ENCODE measurements at places on chromosomes 13 and 19.
A peak's percentile ranks its signal among the peaks of the same experiment; 100 is the strongest.

- no peak for DNase-seq
Observed at GRCh38 chr13:101291646-101292515, 124.4 kb downstream of the NALCN start.

DNA sequence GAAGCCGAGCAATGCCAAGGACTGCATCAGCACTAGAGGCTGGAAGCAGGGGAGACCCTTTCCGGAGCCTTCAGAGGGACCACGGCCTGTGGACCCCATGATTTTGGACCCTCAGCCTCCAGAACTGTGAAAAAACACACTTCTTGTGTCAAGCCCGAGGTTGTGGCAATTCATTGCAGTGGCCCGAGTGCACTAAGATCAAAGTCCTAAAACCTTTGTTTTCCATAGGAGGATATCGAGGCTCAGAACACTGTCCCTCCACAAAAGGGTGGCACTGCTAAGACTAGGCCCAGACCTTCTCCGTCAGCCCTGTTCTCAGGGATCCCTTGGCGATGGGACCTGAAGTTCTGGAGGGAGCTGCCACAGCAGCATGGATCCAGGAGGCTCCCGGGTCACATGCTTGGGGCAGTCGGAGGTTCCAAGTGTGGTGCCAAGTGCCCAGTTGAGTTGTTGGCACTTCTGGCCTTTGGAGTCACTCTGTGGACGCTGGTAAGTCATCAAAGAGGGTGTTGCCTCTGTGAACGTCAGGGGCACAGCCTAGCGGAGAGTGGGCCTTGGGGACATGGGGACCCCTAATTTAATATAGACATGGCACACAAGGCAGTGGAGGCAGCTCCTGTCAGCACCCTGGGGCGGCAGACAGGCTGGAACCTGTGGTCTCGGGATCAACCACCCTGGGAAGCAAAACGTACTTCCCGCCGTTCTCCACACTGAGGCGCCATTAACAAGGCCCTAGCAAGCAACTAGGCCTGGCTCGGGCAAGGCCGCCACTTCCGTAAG is 199.2 kb downstream of the COL4A1 start:
- peak; percentile 11 for DNase-seq

GRCh38 chr13:47481536-47481935 is 519.5 kb downstream of the SUCLA2 start:
- peak; percentile 1 for DNase-seq

DNA sequence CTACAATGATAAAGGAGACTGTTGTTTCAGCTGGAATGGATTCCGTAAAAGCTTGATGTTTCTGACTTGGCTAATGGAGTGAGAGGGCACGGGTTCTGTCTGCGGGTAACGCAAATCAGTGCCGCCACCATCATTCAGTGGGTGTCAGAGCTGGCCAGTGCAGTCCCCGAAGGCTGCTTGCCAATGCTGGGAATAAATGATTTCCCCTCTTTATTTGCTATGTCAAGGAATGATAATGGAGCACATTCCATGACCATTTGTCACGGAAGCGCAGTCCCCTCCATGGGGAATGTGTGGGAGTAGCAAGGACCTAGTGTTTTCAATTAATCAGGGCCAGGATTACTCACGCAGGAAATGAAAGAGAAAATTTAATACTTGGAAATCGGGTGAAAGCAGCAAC is 899.3 kb downstream of the UQCRFS1 start:
- no peak for DNase-seq

GRCh38 chr19:29325241-29325975 is 112.5 kb upstream of the UQCRFS1 start:
- no peak for DNase-seq

GRCh38 chr19:12757544-12758274 is 6.1 kb downstream of the BEST2 start:
- DNase-seq = peak; percentile 87

GRCh38 chr13:58300974-58301681 is 669.6 kb downstream of the PCDH17 start:
- peak; percentile 0 for DNase-seq

- no peak for DNase-seq
Observed at GRCh38 chr19:38564981-38565690, 52.6 kb downstream of the MAP4K1 start.

DNA sequence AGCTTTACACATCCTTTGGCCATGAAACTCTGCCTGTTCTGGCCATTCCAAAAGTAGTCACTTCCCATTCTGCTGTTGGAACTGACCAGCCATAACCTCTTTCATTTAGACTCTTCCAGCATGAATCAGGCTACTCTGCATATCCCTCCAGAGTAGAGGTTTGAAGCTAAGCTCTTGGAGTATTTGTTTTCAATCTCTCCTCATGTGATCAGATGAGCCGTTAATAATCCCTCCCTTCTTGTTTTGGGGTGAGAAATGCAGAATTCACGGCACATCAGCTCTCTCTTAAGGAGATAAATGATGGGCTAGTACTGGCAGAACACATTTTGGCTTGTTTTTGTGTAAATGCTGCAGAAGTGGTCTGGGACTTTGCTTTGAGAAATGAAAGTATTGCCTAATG is 519.9 kb downstream of the PCDH17 start:
- DNase-seq = no peak

DNA sequence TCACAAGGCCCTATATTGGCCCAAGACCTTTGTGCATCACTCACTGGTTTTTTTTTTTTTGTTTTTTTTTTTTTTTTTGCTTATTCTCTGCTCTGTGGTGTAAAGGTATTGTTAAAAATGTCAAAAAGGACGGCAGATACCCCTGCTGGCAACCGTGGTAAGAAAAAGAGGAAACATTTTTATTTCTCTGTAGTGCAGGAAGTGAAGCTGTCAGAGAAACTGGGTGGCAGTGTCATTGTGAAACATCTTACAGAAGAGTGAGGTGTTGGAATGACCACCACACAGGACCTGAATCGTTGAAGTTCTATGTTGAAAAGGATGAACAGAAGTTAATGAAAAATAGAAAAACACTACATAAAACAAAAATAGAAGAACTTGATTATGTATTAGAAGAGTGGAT is 346.4 kb downstream of the FGF9 start:
- DNase-seq = no peak

GRCh38 chr13:98420554-98421175 is 156.2 kb downstream of the STK24 start:
- no peak for DNase-seq

GRCh38 chr19:32921624-32922023 is 50.1 kb downstream of the CEP89 start:
- DNase-seq = no peak

DNA sequence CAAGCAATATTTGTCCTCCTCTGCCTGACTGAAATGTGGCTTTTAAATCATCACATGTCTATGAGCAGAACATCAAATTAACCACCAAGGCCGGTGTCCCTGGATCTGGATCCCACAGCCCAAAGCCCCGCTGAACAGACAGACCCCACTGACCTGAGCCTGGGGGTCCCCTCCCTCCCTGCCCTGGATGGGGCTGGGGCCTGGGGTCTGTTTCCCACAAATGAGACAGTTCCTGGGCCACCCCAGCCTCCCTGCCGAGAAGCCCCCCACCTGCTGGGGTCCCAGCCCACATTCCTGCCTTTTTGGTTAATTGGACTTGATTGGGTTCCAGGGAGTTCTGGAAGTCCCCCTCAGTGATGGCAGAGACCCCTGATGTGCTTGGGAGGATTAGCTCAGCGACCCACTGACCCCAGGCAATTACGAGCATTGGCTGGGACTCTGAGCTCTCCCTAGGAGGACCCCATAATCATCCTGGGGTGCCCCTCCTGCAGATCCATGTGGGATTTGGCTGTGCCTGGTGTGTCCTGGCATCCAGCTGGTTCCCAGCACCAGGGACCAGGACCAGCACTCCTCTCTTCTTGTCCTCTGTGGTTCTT is 19.4 kb upstream of the CPAMD8 start:
- no peak for DNase-seq

DNA sequence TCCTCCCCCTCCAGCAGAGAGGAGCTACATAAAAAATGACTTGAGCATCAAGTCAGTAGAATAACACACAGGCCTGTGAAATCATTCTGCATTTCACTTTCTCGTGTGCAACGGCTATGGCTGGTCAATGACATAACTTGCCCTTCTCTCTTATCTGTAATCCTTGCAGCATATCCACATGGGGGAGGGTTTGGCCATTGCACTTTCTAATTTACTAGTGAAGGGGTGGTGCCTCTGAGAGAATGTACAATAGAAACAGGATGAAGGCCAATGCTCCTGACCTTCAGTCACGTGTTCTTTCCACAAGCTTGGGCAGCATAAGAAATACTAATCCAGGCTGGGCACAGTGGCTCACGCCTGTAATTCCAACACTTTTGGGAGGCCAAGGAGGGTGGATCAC is 641.0 kb upstream of the ARGLU1 start:
- DNase-seq = no peak

GRCh38 chr13:36897054-36897616 is 22.9 kb downstream of the SMAD9 start:
- no peak for DNase-seq

DNA sequence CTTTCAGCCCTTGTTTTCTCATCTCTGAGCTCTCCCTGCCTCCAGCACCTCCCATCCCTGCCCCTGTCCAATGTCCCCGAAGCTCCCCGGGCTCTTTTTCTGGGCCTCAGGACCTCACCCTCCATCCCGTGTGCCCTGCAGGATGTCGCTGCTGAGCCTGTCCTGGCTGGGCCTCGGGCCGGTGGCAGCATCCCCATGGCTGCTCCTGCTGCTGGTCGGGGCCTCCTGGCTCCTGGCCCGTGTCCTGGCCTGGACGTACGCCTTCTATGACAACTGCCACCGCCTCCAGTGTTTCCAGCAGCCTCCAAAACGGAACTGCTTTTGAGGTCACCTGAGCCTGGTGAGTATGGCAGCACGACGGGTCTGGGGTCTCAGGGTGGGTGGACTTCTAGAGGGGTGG is 51.1 kb upstream of the CYP4F8 start:
- no peak for DNase-seq

GRCh38 chr13:47639738-47640447 is 361.2 kb downstream of the SUCLA2 start:
- DNase-seq = peak; percentile 1

DNA sequence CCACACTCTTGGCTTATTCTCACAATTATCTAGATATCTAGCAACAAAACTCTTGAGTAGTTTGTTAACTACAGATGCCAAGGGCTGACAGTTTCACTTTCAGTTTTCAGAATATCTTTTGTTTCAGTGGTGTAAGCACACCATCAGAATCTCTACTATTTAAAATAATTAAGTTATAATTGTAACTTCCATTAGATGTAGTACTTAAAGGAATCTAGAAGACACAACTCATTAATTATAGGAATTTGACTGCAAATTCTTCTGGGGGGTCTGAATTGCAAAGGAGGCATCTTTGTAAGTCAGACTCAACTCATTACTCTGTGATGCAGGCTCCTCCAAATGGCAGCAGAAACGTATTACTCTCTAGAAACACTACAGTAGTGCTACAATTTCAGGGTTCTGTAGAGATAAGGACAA is 44.9 kb upstream of the USPL1 start:
- peak; percentile 67 for DNase-seq

DNA sequence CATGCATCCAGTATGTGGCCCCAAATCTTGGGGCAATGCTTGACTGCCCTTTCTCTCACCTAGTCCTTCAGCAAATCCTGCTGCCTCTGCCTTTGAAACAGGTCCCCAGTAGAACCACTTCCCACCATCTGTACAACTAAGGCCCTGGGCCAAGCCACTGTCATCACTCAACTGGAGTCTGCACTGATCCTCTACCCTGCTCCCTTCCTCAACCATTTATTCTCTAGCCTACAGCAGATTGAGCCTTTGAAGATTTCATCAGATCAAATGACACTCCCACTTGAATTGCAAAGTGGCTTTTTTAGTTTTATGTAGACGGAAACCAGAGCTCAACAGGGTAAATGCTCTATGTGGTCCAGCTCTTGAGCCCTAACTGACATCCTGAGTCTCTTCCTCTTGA is 43.5 kb downstream of the ATP8A2 start:
- DNase-seq = peak; percentile 21

GRCh38 chr19:41588497-41589209 is 12.7 kb downstream of the CEACAM21 start:
- DNase-seq = peak; percentile 29

- DNase-seq = peak; percentile 45
Observed at GRCh38 chr13:75481176-75482069, 546 bp downstream of the TBC1D4 start.

- no peak for DNase-seq
Observed at GRCh38 chr13:105957769-105958438, 577.6 kb downstream of the EFNB2 start.

- DNase-seq = peak; percentile 81
Observed at GRCh38 chr19:42255766-42256745, 1.1 kb upstream of the ERF start.

All from DMS53 (cell line).